Activated B cell treated with CpG ODN at 0.5 μM for 24 hours (primary cell): ENCODE measurements at places on chromosomes 1 and 21.

DNA sequence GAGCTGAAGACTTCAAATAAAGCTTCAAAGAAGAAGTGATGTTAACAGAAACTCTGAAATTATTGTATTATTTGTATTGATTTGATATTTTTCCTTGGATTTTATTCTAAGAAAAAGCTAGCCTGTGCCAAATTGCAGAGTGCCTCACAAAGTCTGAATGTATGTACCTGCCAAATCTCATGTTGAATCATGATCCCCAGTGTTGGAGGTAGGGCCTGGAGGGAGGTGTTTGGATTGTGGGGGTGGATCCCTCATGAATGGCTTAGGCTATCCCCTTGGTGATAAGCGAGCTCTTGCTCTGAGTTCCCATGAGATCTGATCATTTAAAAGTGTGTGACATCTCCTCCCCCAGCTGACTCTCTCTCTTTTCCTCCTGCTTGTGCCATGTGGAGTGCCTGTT lies 43.6 kb downstream of the ACKR1 start:
- no peak for DNase-seq

DNA sequence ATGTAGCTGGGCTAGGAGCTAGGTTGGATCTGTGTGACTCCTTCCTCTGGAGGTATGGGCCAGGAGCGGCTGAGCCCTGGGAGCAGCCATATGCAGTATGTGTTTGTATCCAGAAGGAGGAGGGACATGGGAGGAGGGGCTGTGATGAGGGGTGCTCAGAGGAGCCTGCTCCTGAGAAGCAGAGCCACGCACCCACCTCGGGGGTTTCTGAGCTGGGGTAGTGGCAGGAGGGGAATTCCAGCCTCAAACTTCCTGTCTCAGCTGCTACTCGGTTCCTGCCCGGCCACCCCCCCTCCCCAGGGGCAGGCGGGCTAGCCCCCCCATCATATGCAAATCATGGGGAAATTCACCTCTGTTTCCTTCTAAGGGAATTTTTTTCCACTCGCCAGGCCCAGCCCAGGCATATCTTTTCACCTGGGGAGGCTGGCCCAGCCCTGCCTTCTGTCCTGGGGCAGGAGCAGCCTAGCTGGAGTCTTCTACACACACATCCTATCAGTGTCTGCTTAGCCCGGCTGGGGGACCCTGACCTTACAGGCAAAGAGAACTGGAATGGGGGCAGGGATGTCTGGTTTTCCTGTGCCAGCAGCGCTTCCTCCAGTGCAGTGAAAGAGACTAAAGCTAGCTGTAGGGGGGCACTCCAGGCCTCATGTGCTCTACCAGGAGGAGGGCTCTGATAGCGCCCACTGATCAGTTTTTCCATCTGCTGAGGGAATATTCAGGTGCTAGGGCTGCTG lies 3.0 kb downstream of the ZC3H12A start:
- DNase-seq: peak; percentile 81

- no peak for DNase-seq
Measured at GRCh38 chr1:1788646-1789431, 10.6 kb upstream of the NADK start.

- DNase-seq: no peak
Measured at GRCh38 chr1:166627558-166627957, 211.7 kb upstream of the POGK start.

DNA sequence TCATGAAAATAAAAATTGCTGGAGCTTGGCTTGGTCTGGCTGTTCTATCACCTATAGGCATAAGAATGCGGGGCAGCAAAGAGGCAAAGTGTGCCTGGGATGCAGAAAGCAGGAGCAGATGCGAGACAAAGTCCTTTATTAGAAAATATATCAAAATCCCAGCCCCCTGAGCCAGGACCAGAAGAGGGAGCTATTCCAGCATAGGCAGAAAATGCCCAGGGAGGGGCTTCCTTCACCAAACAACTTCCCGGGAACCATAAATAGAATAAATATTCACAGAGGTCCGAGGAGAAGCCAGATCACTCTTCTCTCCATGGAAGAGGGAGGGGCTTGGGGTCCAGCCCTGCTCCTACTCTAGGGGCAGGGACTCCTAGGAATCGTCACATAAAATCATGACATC lies 5.0 kb downstream of the PPOX start:
- DNase-seq: no peak

DNA sequence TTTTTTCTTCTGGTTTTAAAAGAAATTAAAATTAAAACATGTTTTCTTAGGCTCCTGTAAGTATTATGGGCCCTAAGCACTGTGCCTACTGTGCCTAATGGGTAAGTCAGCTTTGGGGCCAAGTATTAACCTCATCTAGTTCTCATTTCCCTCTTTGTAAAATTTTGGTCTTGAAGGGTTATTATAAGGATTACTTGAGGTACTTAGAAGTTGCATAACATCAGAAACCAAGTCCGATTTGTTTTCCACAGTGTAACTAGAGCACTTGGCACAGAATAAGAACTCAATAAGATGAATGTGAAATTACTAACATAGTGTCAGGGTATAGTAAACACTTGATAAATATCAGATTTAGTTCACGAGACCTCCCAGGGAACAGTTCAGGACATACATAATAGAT lies 16.4 kb upstream of the OSBPL9 start:
- DNase-seq: no peak

DNA sequence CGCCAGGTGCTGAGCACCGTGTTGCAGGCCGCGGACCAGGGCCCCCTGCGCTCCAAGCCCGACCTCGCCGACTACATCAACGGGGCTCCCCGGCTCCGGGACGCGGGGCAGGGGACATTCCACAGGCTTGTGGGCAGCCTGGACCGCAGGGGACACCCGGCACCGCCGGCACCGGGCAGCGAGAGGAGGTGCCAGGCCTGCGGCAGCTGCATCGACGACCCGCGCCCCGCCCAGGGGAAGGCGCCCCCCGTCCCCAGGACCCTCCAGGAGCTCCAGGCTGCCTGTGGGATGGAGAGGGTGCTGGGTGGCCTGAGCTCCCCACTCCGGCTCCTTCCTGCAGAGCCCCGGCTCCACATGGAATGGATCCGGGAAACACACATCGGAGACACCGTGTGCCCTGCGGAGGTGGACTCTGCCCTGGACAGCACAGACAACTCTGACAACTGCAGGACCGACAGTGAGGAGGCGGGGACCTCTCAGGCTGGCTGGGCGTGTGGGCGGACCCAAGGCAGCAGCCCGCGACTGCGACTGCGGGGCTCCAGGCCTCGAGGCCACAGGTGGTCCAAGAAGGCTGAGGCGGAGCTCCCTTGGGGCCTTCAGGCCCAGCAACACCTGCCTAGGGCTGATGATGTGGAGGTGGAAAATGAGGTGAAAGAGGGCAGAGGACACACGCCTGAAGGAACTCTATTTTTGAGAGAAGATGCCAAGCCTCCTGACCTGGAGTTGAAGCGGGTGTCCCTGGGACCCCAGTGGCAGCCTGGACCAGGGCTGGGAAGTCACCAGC lies 22.8 kb downstream of the KIAA1614 start:
- DNase-seq: no peak

GRCh38 chr1:70459496-70460225 lies 48.6 kb downstream of the CTH start:
- no peak for DNase-seq

GRCh38 chr1:164733734-164734133 lies 174.8 kb downstream of the PBX1 start:
- DNase-seq: no peak

DNA sequence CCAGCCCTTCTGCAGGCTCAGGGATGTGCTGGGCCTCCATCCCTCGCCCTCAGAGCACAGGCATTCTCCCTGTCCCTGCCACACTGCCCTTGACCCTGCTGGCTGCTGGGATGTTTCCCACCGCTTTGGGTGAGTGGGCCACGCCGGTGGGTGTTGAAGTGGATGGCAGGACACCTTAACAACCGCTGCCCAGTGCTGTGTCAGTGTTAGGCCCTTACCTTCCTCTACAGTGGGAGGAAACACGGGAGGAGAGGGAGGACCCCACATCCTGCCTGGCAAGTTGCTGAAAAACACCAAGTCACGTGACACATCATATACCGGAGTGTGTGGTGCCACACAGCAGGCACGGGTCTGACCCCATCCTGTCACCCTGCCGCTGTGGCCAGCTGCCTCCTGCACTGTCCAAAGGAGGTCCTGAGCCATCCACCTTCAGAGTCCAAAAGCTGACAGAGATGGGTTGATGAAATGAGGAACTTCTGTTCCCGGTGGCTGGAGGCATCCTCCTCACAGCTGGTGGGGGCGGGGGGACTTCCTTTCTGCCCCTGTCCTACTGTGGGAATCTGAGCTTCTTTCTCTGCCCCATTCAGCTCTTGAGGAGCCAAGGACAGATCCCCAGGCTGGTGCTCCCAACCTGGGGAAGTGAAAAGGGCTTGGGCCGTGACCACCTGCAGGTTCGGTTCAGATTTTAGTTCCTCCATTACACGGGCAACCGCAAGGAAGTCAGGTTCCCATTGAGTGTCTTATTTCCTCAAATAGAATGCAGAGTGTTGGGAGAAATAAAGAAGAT lies 3.2 kb upstream of the THEMIS2 start:
- no peak for DNase-seq

GRCh38 chr1:186984959-186985358 lies 156.2 kb downstream of the PLA2G4A start:
- no peak for DNase-seq

GRCh38 chr1:43912607-43913006 lies 21.0 kb upstream of the ARTN start:
- DNase-seq: no peak

DNA sequence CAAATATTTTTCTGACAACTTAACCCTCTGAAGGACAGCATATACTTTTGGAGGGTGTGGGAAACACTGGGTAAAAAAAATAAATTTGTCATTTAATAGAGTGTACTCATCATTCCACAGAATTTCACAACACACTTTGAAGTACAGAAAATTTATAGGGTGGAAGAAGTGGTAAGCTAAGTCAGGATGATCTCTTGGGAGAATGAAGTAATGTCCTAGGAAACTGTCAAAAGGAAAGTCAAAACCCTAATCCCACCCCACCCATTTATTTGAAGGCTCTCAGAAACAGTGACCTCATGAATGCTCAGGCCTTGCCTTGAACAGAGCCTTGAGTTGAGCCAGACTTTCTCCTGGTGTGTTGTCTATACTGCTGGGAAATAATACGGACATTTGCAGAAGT lies 7.3 kb upstream of the UAP1 start:
- no peak for DNase-seq

GRCh38 chr1:228697207-228698016 lies 37.9 kb upstream of the RHOU start:
- DNase-seq: no peak

GRCh38 chr1:84412316-84412942 lies 14.1 kb downstream of the DNASE2B start:
- DNase-seq: no peak

DNA sequence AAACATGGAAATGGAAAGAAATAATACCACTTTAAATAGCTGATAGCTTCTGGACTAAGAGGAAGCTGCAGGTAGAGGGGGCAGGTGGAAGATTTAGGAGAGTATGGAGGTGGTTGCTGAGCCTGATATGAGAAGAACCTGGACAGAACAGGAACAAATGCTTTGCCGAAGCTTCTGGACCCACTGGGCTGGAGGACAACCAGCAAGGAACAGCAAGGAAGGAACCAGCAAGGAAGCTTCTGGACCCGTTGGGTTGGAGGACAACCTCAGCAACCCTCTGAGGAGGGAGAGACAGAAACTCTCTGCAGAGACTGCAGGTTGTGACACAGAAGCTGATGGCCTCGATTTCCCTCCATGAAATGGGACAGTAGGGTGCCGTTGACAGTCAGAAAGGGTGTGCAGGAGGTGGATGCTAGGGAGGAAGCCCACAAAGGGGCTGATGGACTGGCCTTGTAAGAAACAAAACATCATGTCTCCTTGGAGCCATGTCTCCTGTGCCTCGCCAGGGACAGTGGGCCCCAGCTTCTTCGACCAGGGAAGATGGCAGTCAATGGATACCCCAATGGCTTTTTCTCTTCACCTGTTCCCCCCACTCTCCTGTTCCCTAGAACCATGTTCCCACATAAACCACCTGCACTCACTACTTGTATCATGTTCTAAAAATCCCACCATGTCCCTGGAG lies 8.3 kb upstream of the WNT3A start:
- DNase-seq: no peak

DNA sequence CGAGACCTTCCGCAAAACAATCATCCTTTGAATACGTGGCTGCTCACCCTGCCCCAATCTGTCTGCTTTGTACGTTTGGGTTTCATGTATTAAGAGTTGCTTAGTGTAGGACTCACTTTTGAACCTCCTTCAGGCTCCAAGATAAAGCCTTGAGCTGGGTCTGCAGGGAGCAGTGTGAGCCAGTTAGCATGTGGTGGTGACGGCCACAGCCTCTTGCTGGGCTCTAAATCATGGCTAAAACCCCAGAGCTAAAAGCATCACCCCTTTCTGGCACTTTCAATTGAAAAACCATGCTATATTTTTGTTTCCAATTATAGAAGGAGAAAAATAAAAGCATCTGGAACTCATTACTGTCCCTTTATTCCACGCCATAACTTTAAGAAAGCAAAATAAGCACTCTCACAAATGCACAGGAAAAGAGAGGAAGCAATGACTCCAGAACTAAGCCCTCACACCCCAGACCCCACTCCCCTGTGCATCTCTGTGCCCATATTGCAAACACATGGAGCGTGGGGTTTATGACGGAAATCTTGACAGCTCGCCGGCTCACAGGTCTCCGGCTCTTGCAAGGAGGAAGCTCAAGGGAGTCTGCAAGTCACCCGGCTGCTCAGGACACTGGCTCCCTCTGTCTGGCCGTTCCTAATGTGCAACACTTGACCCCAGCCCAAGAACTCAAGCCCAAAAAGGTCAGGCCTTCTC lies 135.5 kb downstream of the MIS18A start:
- DNase-seq: no peak

DNA sequence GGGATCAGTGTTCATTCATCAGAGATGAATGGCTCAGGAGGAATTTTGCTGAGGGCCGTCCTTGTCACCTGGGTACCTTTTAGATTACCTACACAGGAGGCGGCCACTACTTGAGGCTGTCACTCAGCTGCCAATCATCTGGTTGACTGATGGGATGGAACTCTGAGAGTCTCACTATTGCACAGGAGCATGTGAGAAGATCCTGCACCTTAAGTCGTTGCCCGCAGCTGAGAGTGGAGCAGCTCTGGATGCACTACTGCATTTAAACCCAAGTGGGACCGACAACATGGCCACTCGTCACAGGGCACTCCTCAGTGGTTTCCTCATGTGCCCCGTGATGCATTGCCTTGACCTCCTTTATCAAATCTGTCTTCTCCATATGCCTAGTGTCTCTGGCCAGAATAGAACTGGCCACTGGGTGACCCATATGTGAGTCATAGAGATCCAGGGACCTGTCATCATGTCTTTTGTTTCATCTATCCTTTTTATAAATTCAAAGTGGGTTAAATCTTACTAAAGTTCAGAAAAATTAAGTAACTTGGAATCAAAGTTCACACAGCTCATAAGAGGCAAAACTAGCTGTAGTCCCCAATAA lies 165.5 kb downstream of the ZSCAN20 start:
- no peak for DNase-seq

DNA sequence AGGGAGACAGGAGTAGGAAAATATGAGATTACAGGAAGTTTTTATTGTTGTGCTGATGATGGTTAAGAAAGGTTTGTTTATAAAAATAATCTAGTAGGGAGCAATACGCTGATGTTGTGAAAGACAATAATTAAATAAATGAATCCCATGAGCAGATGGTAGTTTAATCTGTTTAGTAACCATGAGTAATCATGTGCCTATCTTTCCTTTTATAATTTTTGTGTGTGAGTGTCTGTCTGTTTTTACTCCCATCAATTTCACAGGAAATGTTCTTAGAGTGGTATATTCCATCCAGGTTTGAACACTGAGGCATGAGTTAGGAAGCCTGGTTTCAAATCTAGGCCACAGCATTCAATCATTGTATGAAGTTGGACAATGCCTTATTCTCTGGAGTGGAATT lies 180.5 kb downstream of the OLFM3 start:
- DNase-seq: no peak

GRCh38 chr1:154745750-154746425 lies 124.2 kb downstream of the KCNN3 start:
- DNase-seq: no peak
